RPMI7951 (cell line): ENCODE measurements at places on chromosomes 2 and 18. TPM values are rescaled to one million over a fixed set of nuclear protein-coding genes. Genes with fewer than 3 reads are reported as not detected.

The LYPD6 gene
- 16.1 and 19.5 TPM in 2 replicates for total RNA-seq

DNA sequence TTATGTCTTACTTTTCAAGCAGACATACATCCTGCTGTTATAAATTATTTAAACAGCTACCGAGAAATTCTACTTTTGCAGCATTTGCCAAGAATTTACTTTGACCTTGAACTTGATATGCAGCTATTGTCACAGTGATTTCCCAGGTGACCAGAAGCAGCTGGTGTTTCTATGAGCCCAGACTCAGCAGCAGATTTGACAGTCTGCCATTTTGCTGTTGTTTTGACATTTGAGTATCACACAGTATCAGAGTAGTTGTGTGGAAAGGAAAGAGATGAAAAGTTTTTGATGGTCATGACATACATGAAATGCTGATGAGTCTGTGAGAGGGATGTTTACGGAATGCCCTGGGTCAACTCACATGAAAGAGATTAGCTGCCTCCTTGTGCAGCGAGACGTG, 6.6 kb upstream of the CCDC195 start:
- DNase-seq: no peak

The WDR12 gene
- total RNA-seq: 64.1 and 72.1 TPM in 2 replicates

DNA sequence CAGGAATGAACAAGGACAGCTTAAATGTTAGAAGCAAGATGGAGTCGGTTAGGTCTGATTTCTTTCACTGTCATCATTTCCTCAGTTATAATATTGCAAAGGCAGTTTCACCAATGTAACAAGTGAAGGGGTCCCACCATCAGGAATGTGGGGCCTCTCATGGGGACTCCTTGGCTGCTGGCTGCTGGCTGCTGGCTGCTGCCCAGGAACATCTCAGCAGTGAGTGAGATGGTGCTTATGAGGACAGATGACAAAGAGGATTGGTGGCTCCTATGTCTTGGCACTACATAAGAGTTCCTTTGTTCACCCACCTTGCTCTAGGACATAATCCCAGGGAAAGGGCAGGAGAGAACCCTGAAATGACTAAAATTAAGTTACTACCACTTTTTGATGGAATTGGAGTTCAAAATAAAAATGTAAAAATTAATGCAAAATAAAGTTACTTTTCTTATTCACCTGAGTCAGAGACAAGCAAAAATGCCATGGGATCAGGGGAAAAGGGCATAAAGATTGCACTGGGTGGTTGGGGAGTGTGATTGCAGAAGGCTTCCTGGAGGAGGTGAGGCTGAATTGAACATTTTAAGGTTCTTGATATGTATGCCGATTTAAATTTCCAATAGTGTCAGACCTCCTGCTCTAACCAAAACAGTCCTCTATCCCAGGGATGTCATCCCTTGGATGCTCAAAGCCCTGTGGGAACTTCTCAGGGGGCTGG, 23.4 kb downstream of the TMEM177 start:
- no peak for DNase-seq

DNA sequence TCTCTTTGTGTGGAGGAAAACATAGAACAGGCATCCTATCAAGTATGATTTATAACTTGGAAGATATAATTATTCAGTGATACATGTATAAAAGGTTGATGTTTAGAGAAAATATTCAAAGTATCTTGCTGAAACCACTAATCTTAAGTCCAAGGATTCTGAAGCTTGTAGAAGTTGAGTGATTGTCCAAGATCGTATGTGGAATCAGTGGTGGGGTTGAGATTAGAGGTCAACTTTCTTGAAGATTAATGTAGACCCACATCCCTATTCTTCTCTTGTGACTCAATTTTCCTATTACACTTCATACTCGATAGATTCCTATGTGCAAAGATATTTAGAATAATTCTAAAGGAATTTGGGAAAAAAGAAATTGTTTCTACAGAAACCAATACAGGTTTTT, 1565.9 kb upstream of the ACVR2A start:
- no peak for DNase-seq

The LYPD1 gene
- 20.3 and 23.7 TPM in 2 replicates for total RNA-seq

The ANKRD23 gene
- 0.84 and 1.8 TPM in 2 replicates for total RNA-seq

DNA sequence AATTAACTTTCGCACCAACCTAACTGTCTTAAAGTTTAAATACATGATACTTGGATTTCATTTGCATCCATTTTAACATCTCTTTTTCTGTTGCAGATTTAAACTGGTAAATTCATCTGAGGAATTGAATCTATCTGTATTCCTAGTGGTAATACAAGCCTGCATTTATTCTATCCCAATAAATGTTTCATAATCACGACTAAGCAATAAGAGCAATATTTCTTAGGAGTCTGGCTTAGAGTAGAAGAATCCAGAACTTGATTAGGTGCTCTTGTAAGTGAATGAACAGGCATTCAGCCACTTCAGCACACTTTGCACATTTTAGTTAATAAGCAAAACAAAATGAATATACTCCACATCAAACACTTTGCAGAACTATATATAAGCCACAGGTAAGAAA, 27.0 kb downstream of the MSH6 start:
- no peak for DNase-seq

DNA sequence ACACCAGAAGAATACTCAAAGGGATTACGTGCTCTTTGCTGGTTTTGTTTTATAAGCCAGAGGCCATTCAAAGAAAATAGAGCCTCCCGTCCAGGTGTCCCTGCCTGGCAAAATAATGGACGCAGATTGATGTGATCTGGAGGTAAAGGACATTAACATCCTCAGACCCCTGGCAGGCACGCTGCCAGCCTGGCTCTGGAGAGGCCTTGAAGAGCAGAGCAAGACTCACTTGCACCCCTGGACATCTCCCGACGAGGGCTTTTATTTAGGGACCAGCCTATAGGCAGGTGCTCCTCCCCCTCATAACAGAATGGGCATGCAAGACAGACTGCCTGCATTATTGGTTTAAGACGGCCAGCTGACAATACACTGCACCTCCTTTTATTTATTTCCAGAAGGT, 291.3 kb downstream of the BCL11A start:
- DNase-seq: no peak

DNA sequence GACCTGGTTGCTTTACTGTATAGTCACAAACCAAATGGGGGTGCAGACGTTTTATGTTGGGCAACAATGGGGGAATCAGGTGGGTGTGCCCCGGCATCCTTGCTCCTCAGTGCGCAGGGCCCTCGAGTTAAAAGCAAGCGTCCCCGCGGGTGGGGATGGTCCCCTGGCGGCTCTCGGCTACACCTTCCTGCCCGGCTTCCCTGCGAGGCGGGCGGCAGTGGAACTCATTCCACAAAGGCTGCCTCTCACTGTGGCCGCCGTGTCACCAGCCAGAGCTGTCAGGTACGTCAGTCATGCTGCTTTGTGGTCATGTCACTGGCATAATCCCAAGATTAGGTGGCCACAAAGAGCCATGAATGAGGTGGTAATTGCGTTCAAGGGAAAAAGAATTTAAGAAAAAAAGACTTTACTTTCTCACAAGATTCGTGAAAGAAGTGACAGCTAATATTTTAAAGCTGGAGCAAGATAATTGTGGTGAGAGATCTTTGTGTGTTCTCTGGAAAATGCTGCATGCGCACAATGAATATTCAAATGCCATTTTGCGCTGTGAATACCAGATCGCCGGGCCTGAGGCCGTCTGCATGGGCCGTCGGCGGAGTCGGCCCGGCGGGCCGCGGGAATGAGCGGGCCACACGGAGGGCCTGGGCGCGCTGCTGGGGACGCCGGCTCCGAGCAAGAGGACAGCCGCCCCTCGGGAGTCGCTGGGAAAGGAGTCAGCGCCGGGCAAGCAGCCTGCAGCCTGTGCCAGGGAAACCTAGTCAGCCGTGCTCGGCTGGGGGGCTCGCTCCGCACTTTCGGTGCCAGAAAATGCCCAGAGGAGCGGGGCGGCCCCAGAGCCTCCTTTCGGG, 82.3 kb upstream of the LDLRAD4 start:
- peak; percentile 36 for DNase-seq

- peak; percentile 8 for DNase-seq
Measured at GRCh38 chr2:17208511-17208910, 309.7 kb downstream of the RAD51AP2 start.

DNA sequence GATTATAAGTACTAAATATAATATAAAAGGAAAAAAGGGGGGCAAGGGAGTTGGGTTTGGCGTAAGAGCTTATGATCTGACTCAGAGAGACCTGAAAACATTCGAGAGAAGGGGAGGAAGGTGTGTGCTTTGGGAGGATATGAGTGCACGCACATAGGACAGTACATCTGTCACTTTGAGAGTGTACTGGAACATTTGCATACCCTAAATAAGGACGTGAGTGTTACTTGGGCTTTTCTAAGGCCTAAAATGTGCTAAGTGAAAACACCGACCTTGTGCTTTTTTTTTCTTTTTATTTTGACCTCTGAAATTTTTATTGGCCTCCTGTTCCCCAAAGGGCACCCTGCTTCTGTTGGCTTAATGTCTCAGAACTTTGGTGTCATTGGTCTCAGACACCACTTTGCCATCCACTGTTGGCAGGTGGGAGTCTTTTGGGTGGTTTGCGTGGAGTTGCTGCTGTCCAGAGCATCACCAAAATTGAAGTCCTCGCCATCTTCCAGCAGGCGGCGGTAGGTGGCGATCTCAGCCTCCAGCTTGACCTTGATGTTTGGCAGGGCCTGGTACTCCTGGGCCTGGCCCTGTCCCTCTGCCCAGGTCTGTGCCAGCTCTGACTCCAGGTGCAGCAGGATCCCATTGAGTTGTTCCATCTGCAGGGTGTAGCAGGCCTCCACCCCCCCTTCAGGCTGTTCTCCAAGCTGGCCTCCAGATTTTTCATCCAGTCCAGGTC, 57.7 kb downstream of the CD28 start:
- DNase-seq: no peak

The CFAP221 gene
- total RNA-seq: not detected in 2 replicates

DNA sequence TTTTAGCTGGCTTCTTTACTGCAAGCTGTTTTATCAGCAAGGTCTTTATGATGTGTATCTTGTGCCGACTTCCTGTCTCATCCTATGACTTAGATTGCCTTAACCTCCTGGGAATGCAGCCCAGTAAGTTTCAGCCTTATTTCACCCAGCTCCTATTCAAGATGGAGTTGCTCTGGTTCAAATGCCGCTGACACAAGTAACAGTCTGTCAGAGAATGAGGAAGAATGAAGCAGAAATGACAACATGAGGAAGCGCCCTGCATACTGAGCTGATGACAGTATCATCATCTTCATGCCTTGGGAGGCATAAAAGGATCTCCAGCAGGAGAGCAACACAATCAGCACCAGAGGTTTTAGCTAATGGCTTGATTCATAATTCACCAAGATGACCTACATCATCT, 309.4 kb downstream of the NBAS start:
- no peak for DNase-seq

GRCh38 chr2:238254095-238254723, 14.4 kb upstream of the HES6 start:
- no peak for DNase-seq

DNA sequence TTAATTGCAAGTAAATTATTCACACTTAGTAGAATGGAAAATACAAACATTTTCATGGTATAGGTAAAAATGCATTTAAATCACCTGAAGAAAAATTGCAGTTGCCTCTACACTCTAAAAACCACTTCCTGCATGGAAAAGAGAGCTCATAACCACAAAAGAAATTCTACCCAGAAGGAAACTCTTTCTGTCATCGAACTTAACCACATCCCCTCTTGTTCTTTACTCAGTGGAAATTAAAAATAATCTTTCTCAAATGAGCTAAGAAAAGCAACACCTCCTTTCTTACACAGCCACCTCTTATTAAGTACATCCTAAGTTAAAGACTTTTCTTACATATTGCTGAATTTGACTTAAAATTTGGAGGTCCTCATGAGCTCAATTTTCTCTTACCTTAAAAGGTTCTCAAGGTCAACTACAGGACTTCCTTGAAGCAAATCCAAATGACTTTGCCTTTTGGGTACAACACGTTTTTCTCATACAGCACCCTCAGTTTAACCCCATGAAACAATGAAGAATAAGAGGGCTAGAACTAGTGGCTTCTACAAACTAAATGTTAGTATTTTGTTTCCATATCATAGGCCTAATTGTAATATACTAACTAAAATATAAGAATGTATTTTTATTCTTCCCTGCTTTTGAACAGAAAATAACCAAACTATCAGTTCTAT, 109.1 kb upstream of the CRIM1 start:
- DNase-seq: peak; percentile 59

The CYS1 gene
- 0.12 and 2.2 TPM in 2 replicates for total RNA-seq

GRCh38 chr2:200369886-200370285, 63.4 kb downstream of the SPATS2L start:
- DNase-seq: no peak

The IL36G gene
- 0.24 and 0.59 TPM in 2 replicates for total RNA-seq

- DNase-seq: no peak
Measured at GRCh38 chr18:22839340-22839821, 93.7 kb upstream of the RBBP8 start.

The EPB41L3 gene
- total RNA-seq: 5.8 and 6.4 TPM in 2 replicates

DNA sequence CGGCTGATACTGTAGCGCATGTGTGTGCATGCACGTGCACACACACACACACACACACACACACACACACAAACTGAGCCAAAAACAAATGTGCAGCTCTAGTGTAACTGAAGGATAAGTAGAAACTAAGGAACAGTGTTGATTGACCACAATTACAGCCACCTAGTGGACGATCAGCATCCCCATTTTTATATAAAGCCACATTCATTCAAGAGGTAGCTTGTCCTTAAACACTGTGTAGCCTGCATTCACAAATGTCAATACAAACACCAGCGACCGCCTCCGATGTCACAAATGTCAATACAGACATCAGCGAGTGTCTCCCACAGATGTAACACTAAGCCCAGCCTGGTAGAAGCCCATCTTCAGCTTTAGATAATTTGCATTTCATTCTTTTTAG, 167.4 kb downstream of the PTGR3 start:
- DNase-seq: peak; percentile 36

- DNase-seq: no peak
Measured at GRCh38 chr18:64474255-64474654, 325.4 kb upstream of the LINC00305 start.

- peak; percentile 91 for DNase-seq
Measured at GRCh38 chr18:70377317-70377799, 88.5 kb downstream of the SOCS6 start.

DNA sequence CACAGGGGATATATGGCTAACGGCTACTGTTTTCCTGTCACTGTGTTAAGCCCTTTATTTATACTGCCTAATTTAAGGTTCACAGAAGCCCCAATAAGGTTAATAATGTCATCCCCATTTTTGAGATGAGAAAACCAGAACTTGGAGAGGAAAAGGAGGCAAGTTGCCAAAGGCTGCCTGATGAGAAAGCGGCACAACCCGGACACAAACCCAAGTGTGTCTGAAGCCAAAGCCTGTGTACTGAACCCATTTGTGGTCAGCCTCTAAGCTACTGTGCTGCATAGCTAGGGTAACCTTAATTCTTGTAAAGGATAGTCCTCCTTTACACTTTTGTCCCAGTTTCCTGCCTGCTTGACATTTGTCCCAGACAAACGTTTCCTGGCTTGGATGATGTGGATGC, 954.7 kb upstream of the FANCL start:
- no peak for DNase-seq

- no peak for DNase-seq
Measured at GRCh38 chr2:4900861-4901770, 791.1 kb upstream of the SOX11 start.

The OSBPL1A gene
- total RNA-seq: 30.3 and 35.4 TPM in 2 replicates

DNA sequence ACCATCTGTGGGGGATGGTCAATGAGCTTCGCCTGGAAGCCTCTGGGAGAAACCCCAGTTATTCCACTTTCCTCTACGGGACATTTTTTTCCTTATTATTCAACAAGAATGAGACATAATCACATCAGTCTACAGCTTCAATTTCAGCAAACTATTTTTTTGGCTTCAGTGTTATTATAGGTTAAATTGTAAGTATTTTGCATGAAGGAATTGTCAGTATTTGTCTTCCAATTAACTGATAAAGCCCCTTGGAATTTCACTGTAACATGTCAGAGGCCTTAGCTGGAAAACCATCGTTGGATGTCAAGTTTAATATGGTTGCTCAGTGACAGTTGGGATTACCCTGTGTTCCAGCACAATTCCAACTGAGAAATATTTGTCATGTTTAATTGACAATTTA, 480.9 kb upstream of the CHST9 start:
- no peak for DNase-seq
